ENCODE measurements at places on chromosomes 2 and 18. TPM values are rescaled to one million over a fixed set of nuclear protein-coding genes. Genes with fewer than 3 reads are reported as not detected.

- peak; percentile 44 for DNase-seq
These were observed 92.3 kb upstream of the SMAD2 start for GRCh38 chr18:48022531-48023329.

The PKDCC gene
- not detected for total RNA-seq

GRCh38 chr2:231563378-231563961, 29.2 kb upstream of the TEX44 start:
- no peak for DNase-seq

The FOXD4L1 gene
- total RNA-seq, result not detected

The NDC80 gene
- total RNA-seq, result 7.1 TPM

GRCh38 chr2:218074031-218074430, 5.0 kb downstream of the RUFY4 start:
- peak; percentile 28 for DNase-seq

DNA sequence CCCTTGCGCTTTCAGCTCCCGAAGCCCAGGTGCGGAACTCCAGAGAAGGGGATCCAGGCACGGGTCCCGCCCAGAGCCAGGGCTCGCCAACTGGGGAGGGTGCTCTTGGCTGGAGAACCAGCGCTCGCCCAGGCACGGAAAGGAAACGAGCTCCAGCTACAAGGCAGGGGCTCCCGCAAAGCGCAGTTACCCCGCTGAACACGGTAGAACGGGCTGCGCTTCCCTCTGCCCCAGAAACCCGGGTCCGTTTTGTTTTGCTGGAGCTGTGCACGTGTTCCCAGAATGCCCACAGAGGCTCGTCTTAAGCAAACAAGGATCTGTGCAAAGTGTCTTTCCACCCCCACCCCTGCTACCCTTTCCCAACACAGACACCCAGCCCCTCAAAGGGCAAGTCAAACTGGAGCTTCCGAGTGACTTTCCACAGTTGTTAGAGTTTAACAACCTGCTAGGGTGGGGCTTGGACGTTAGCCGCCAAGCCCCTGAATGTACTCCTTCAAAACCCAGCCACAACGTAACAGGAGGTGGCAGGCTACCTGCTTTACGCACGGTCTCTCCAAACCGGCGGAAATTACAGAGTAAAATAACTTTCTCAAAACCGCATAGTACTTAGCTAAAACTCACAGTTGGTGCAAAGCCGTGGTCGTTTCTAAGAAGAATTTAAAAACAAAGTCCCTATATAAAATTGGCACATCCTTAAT, 775 bp downstream of the RNF125 start:
- peak; percentile 41 for DNase-seq

The CNRIP1 gene
- not detected for total RNA-seq

The KIF1A gene
- total RNA-seq, result not detected

GRCh38 chr2:129233751-129234406, 745.6 kb upstream of the RAB6C start:
- DNase-seq, result no peak

DNA sequence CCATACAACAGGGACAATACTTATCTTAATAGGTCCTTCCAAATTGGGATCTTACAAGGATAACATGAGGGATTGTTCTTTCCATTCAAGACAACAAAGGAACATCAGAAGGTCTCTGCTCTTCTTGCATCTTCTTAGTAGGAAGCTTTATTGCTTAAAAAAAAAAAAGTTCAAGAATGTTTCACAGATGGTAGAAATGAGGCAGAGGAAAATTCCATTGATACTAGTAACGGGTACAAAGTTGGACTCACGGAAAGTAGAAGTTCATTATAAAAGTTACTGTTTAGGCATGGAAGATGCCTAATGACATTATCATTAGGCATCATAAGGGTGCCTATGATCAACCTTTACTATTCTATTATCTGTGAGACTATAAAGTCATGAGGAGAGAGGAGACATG, 136.2 kb downstream of the LAMA3 start:
- DNase-seq, result no peak

DNA sequence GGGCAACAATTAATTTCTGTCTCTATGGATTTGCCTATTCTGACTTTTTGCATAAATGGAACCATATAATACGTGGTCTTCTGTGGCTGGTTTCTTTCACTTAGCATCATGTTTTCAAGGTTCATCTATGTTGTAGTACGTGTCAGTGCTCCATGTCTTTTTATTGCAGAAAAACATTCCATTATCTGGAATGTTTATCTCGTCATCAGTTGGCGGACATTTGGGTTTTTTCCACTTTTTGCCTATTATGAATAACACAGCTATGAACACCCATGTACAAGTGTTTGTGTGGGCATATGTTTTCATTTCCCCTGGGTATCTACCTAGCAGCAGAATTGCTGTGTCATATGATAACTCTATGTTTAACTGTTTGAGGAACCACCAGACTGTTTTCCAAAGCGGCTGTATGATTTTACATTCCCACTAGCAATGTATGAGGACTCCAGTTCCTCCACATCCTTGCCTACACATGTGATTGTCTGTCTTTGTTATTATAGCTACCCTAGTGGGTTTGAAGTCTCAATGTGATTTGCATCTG, 49.9 kb downstream of the MYO7B start:
- no peak for DNase-seq

The SPIRE1 gene
- 0.69 TPM for total RNA-seq

- no peak for DNase-seq
These were observed 78.2 kb upstream of the SLC1A4 start for GRCh38 chr2:64910972-64911433.

DNA sequence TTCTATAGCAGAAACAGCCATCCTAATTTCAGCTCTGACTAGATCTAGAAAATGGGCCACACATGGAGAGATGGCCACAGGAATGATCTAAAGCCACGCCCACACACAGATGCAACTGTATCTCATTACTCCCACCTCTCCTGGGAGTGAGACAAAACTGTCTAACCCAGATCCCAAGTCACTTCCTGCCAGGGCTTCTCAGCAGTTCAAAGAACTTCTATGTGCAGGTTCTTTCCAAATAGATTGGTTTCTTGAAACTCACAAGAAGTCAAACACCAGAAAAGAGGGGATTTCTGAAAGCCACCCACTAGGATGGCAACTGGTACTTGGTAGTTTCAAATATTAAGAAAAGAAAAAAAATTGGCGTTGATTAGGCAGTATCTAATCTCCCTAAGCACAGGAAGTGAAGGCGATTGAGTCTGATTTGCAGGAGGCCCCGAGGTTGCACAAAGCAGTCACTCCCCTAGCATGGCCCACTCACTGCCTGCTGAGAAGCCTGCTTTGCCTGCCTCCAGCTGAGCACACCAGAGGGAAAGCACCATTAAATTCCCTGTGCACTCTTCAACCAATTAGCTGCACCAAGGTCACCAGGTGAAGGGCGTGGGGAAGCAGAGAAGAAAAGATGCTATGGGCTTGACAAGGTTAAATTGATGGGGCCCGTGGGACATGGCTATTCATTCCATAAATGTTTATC, 51.1 kb downstream of the PAPOLG start:
- no peak for DNase-seq

The RND3 gene
- total RNA-seq, result not detected

GRCh38 chr2:53247956-53248735, 519.5 kb upstream of the CHAC2 start:
- DNase-seq, result no peak

DNA sequence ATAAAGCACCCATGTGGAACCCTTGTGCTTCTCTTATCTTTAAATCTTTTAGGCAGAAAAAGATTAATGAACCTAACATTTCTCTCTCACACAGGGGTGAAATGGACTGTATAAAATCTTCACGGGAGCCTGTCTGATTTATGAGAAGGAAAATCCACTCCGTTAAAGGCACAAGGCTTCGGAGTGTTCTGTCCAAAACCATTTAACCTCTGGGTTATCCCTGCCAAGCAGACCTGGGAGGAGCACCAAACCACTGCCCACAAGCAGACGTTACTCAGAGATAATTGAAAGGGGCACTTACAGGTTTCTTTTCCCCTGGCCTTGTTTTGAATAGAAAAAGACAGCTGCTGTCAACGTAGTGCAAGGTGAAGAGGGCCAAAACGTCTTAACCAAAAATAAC, 184.4 kb upstream of the DOK6 start:
- no peak for DNase-seq

GRCh38 chr2:43223521-43224001, 2.8 kb downstream of the ZFP36L2 start:
- no peak for DNase-seq

The SCYGR7 gene
- total RNA-seq, result not detected

Data from CD8-positive, alpha-beta T cell (primary cell).